ENCODE measurements at places on chromosomes 6 and 20.

DNA sequence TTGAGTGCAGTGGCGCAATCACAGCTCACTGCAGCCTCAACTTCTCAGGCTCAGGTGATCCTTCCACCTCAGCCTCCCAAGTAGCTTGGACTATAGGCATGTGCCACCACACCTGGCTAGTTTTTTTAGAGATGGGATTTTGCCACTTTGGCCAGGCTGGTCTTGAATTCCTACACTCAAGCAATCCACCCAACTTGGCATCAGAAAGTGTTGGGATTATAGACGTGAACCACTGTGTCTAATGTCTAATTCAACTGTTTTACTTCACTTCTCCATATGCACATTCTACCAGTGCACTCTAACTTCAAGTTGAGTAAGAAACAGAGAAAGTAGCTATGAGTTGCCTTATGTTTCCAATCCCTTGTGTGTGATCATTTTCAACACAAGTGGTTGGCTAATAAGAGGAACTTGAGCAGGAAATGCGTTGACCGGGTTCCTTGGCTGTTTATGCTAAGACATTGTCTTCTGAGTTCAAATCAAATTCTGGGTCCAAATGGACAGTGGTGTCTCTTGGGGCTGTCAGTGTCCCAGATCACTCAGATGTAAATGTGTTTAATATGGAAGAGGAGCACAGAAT lies 23.9 kb downstream of the ZNF337 start:
- no peak for DNase-seq

DNA sequence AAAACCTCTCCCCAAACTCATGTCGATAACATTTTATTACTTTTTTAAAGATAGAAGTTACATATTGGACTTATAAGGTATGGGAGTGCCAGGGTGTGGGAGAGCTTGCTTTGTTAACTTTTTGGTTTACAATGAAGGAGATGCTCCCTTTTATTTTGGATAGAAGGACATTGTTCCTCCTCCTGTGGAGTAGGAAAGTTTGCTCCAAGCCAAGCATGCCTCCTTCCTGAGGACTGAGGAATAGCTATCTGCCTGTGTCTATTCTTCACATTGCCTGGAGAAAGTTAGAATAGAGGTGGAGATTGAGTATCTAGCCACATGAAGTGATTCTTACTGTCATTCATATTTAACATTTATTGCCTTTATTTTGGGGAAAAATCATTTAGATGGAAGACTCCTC lies 71.9 kb downstream of the EYA4 start:
- DNase-seq: no peak

DNA sequence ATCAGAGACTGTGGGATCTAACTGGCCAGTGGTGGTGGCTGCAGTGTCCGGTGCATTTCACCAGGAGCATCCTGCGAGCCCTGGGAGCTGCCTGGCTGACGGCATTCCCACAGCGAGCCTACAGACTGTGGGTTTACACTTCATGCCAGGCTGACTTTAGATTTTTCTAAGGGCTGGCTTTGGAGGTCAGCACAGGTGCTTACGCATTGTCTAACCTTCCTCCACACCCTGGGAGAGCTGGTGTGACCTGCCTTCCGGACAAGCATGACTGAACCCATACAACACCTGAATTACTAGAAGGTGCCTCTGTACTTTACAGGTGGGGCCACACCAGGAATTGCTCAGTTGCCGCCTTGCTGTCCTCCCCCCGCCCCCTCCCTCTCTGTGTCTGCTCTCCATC lies 96.2 kb downstream of the RREB1 start:
- no peak for DNase-seq

DNA sequence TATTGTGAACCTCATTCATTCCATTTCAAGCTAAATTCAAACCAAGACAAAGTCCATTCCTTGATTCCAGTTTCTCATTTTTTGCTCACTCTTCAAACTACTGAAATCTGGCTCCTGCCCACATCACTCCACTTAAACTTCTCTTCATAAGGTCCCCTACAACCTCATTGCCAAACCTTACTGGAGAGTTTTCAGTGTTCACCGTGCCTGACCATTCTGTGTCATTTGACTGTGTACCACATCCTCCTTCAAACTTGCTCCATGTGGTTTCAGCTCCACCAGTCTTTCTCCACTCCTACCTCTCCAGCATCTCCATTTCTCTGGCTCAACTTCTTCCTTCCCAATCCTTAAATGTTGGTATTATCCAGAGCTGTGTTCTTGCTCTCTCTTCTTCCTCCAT lies 38.5 kb upstream of the TAB2 start:
- no peak for DNase-seq

- no peak for DNase-seq
Measured at GRCh38 chr20:45038745-45039474, 62.0 kb downstream of the KCNS1 start.

Measured in stimulated activated CD4-positive, alpha-beta T cell treated with anti-CD3 and anti-CD28 coated beads, Interleukin-2, amount 100 ng/mL, for 4 hours (primary cell).